Fibroblast of skin of right biceps (primary cell): ENCODE measurements at places on chromosomes 5 and 9.
A peak's percentile ranks its signal among the peaks of the same experiment; 100 is the strongest.

GRCh38 chr5:31172881-31173280, 20.6 kb upstream of the CDH6 start:
- DNase-seq: no peak

DNA sequence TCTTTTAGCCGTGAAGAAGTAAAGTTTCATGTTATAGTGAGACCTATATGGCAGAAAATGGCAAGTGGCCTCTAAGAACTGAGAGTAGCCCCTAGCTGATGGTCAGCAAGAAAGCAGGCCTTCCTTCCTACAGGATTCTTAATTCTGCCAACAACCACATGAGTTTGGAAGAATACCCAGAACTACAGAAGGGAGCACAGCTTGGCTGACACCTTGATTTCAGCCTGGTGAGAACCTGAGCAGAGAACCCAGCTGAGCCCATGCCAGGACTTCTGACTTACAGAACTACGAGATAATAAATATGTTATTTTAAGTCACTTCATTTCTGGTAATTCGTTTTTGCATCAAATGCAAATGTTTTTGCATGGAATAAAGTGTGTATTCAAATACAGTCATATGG, 5.9 kb upstream of the FBXL17 start:
- no peak for DNase-seq

DNA sequence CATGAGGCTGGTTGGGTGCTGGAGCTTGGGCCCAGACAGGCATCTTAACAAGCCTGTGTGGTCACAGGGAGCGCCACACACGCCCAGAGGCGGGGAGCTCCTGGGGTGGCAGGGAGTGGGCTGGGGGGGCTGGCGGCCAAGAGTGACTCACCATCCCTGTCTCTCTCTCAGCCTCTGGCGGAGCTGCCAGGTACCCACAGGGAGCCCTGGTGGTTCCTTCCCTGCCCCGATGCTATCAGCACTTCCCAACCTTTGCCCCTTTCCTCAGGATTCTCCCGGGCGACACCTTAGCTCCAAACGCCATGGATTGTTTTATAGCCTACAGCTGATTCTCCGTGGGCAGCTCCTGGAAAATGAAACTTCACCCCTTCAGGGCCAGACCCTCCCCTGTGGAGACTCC, 5.5 kb downstream of the SLC9A3 start:
- DNase-seq: no peak

- peak; percentile 78 for DNase-seq
Measured at GRCh38 chr5:56105511-56106291, 110.9 kb upstream of the IL6ST start.

- DNase-seq: no peak
Measured at GRCh38 chr5:173042763-173043107, 13.4 kb upstream of the CREBRF start.

DNA sequence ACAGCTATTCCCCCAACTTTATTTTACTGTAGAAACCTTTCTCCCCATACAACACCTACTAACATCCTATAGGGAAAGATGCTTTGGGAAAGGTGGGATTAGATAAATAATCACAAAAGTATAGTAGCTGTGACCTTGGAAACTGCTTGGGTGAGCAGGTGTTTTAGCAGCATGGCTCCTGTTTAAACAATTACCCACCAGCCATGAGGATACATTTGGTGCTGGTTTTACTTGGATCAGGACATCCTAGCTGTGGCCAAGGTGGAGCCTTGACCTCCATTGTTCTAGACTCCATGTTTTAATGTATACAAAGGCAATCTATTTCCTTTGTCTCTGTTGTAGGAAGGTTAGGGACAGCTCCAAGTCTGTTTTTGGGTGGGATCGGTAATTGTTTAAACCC, 56.8 kb upstream of the ALDH1B1 start:
- DNase-seq: no peak

DNA sequence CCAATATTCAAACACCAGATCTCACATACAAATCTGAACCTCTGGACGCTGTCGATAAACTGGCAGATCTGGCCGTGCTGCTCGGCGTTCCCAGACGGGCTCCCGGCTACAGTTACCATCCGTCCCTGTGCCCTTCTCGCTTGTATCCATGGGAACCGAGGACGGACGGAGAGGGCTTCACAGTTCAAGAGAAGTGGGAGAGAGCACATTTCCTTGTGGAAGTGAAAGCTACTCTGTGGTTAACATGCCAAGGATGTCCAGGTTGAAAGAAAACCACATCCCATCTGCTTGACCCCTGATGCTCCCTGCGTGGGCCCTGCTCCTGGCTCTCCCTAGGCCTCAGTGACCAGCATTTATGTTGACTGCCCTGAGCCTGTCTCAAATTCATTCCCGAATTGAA, 6.3 kb upstream of the DBN1 start:
- DNase-seq: no peak

- peak; percentile 94 for DNase-seq
Measured at GRCh38 chr9:112112519-112112918, 62.6 kb downstream of the SUSD1 start.

GRCh38 chr9:109403116-109403515, 82.3 kb upstream of the EPB41L4B start:
- peak; percentile 52 for DNase-seq
